ENCODE measurements at places on chromosomes 11 and 22. TPM values are rescaled to one million over a fixed set of nuclear protein-coding genes. Genes with fewer than 3 reads are reported as not detected.

DNA sequence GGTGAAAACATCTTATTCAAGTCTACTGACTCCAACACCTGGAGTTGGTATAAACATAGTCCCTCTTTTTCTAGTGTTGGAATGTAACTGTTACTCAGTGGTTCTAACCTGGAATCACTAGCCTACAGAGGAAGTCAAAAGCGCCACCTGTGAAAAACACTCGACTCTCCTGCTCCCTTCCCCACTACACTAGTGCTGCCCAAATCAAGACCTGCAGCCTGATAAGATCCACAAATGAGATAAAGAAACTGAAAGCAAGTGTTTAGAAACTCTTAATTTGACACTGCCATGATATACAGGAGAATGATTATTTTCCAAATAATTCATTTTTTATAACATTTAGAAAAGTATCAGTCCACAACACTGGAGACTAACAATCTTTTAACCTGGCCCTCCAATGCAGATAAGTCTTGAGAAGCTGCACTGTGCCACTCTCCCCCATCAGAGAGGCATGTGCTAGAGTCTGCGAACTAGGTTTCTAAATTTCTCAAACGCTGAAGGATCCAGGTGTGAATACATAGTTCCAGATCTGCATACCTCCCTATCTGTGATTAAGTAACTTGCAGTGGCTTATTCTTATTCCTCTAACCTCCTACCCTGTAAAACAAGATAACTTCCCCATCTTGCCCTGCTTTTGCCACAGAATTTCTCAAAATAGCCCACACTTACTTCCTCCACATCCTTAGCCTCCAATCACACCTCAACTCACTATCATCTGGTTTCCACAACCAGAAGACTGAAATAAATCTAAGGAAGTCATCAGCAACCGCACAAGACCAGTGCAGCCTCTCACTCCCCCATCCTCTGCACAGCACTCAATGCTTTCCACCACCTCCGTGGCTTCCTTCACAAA is 88.1 kb downstream of the RRAS2 start:
- H3K36me3 ChIP-seq: no peaks in the 10 kb centered on the region
- no peak overlapping the region for H3K4me3 ChIP-seq
- H3K27ac ChIP-seq: peak overlapping the region; percentile 11
- peak; percentile 33 for DNase-seq
- peaks cover 29% of the 10 kb centered on the region for H3K4me1 ChIP-seq

DNA sequence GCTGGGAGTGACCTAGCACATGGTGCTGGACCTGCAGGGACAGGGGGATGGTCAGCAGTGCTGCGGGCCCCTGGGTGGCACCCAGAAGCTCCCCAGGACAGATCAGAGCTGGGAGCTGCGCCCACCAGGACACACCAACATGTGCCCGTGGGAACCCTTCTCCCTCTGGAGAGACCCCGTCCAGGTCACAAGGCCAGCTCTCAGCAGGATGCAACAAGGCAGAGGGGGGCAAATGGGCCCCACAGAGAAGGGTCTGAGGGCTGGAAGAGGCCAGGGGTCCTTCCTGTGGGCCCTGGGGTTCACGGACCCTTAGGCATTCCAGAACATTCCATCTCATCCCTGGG is 6.2 kb downstream of the DUSP8 start:
- no peak overlapping the region for H3K27ac ChIP-seq
- H3K27me3 ChIP-seq: no peaks in the 10 kb centered on the region
- H3K4me3 ChIP-seq: no peak overlapping the region
- DNase-seq: peak; percentile 34

ARRB1 gene
- total RNA-seq: 45.0 TPM

OSM gene
- 1.6 TPM for total RNA-seq

DNA sequence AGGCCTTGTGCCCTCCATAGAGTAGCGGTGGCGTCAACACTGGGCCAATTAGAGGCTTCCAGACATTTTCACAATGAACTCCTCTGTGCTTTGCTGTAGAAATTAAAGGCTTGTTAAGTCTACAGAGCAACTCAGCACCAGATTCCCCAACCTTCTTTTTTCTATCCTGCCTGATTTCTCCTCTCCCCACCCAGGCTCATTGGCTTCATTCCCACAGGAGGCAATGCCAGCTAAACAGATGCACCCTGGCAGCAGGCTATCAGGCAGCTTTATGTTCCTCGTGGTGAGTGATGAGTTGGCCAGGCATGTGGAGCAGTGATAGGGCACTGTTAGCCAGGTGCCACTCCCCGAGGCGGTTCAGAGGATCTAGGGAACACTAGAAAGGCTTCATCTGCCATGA is 4.8 kb downstream of the DIXDC1 start:
- no peak overlapping the region for H3K4me3 ChIP-seq
- no peak for DNase-seq
- no peak overlapping the region for H3K27ac ChIP-seq

DNA sequence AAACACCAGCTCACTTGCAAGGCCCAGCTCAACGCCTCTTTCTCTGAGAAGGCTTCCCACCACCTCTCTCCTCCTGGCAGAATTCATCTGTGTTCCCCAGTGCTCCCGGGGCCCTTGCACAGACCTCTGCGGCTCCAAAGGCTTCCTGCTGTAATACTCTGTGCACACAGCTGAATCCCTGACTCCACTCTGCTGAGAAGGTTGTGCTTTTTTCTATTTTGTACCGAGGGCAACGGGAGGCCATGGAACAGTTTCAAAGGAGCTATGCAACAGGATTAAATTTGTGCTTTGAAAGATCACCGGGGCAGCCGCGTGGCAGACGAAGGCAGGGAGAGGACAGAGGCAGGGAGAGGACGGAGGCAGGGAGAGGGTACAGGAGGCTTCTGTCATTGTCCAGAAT is 49.2 kb upstream of the SYT7 start:
- H3K4me1 ChIP-seq: no peaks in the 10 kb centered on the region
- DNase-seq: no peak
- no peaks in the 10 kb centered on the region for H3K27me3 ChIP-seq
- H3K27ac ChIP-seq: no peak overlapping the region

GRCh38 chr11:1472180-1473005 is 14.2 kb downstream of the MOB2 start:
- no peaks in the 10 kb centered on the region for H3K4me1 ChIP-seq
- no peak overlapping the region for H3K4me3 ChIP-seq
- no peaks in the 10 kb centered on the region for H3K27me3 ChIP-seq
- no peak overlapping the region for H3K27ac ChIP-seq

CYP2D6 gene
- 8.8 TPM for total RNA-seq

MRGPRX4 gene
- not detected for total RNA-seq

Data from CD4-positive, alpha-beta memory T cell (primary cell).